Posterior vena cava (tissue), 2 donors: ENCODE measurements at places on chromosomes 13 and 19. TPM values are rescaled to one million over a fixed set of nuclear protein-coding genes. Genes with fewer than 3 reads are reported as not detected.
A peak's percentile ranks its signal among the peaks of the same experiment; 100 is the strongest.

GRCh38 chr13:66037096-66037495 is 1193.0 kb downstream of the PCDH9 start:
- DNase-seq: no peak

GRCh38 chr13:64845110-64845509 is 2385.0 kb downstream of the PCDH9 start:
- no peak for DNase-seq

GRCh38 chr19:23788411-23788810 is 29.7 kb upstream of the ZNF681 start:
- DNase-seq: no peak

GRCh38 chr19:5645409-5645808 is 22.5 kb downstream of the SAFB start:
- peak; percentile 34 for DNase-seq

Gene F10
- total RNA-seq: 48.4 TPM
